ENCODE measurements at places on chromosomes 6 and 20.
A peak's percentile ranks its signal among the peaks of the same experiment; 100 is the strongest.

GRCh38 chr6:155341130-155341828, 27.0 kb upstream of the TFB1M start:
- DNase-seq = no peak

DNA sequence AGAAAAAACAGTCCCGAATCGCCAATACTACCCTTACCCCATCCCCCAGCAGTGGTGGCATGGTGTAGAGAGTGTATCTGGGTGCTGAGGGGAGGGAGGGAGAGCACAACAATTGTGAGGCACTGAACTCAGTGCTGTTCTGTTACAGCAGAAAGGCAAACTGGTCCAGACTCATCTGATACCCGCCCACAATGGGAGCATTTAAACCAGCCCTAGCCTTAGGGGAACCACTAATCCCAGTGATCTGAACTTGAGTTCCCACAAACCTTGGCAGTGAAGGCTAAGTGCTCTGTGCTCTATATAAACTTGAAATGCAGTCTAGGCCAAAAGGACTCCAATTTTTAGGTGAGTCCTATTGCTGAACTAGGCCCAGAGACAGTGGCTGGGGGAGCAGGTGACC, 666.4 kb upstream of the PTCHD4 start:
- no peak for DNase-seq

GRCh38 chr6:41578217-41579087, 32.3 kb downstream of the FOXP4 start:
- DNase-seq = no peak

GRCh38 chr6:168044521-168045130, 34.4 kb downstream of the FRMD1 start:
- DNase-seq = no peak

GRCh38 chr6:34514593-34515472, 41.3 kb downstream of the SPDEF start:
- no peak for DNase-seq

DNA sequence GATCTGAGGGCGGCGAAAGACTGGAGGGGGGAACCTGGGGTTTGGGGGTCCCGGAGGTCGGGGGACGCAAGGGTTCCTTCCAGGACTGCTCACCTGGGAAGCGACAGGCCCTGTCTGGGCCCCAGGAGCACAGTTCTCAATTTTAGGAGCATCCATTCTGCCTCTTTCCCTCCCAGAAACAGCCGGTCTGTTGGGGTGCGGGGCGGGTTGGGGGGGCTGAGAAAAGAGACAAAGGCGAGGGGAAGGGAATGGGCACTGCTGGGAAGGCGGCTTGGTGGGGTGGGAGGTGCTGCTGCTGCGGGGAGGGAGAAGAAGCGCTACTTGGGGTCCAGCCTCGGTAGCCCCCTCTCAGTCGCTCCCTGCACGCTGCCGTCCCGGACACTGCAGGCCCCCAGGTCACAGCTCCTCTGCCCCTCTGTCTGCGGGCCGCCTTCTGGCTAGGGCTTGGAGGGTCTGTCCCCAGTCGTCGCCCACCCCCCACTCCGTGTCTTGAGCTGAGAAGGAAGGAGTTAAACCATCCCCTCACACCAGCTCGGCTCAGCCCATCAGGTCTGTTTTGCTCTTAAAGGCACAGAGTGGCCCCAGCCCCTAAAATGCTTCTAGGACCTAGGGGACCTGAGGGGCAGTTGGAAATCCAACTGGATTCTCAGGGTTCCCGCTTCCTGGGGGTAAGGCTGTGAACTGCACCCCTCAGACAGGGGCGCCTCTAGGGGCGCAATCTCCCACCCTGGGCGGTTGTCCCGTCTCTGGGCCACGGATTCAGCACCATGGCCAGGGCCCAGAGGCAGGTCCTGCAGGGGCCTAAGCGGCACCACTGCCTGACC, 690 bp downstream of the GDAP1L1 start:
- no peak for DNase-seq

- no peak for DNase-seq
These were observed 74.1 kb downstream of the PRDM1 start for GRCh38 chr6:106160189-106160588.

DNA sequence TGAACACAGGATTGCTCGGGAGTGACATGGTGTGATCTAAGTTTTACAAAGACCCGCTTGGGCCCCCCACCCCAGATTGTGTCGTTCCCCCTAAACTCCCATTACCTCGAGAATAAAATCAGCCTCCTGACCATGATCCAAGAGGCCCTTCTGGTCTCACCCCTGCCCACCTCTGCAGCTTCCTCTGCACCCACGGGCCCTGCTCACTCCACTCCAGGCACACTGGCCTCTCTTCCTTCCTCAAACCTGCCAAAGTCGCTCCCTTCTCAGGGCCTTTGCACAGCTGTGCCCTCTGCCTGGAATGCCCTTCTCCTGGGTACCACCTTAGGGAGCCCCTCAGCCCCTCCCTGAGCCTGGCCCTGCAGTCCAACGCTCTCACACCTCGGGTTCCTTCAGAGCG, 17.9 kb downstream of the TGM2 start:
- no peak for DNase-seq

DNA sequence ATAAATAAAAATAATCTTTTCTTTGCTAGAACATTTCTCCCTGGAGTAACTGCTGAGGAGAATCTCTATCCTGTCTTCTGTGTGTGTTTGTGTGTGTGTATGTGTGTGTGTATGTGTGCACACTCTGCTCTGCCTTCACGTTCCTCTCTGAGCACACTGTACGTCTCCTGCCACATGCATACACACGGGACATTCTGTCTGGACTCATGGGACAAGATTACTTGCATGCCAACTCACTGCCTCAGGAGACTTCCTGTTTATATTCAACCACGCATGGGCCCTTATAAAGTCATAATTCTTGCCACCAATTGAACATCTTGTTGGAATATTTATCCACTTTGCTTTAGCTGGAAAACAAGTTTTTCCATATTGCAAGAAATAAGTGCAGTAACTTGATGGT, 930.6 kb downstream of the KIF16B start:
- DNase-seq = no peak

GRCh38 chr6:26223650-26224546, 136.7 kb downstream of the HFE start:
- DNase-seq = no peak

DNA sequence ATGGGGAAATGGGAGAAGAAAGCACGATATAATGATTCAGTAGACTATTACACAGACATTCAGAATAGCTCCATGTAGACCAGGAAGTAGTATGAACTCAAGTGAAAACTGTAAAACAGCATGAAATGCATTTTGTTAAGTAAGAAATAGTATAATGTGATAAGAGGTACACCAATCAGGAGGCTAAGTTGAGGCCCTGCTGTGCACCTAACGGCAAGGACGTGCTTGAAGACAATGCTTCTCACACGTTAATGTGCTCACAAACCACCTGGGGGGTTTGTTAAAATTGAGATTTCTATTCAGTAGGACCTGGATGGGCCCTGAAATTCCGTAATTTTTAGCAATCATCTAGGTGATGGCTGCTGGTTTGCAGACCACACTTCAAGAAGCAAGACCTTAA, 178.9 kb upstream of the SULF2 start:
- DNase-seq = no peak

- DNase-seq = no peak
These were observed 55.0 kb upstream of the FOXC1 start for GRCh38 chr6:1554476-1555310.

- no peak for DNase-seq
These were observed 598 bp upstream of the SOX4 start for GRCh38 chr6:21592953-21593352.

- no peak for DNase-seq
These were observed 431.2 kb upstream of the PTCHD4 start for GRCh38 chr6:48542191-48542590.

DNA sequence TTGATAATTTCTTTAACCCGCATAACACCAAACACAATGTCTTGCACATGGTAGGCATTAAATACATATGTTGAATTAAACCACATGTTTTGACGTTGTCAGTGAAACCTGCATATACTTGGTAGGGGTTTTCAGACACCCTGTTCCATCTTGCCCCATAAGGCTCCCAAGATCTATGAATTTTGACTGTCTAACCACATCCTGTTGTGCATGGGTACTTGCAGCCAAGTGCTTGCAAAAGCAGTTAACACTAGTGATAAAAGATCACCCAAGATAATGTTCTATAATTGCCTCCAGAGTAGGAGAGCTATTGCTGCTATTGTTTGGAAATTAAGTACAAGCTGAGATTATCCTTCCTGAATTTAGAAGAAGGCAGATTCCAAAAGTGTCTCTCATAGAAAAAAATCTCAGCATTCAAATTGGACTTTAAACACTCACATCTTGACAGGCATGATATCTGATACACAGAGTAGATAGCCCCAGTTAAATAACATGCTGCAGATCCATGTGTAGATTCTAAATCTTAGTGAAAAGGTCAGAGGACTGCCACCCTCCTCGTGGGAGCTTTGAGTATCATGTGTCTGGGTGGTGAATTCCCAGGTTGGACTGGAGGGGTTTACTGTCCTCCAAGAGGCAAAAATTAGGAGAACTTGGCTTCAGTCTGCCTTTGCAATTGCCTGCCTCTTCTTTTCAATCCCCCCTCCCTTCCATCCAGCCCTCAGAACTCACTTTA, 25.8 kb upstream of the CCN6 start:
- DNase-seq = no peak

GRCh38 chr6:151056230-151056907, 183.4 kb upstream of the AKAP12 start:
- DNase-seq = no peak

GRCh38 chr20:32958574-32958973, 45.7 kb downstream of the SUN5 start:
- DNase-seq = no peak

DNA sequence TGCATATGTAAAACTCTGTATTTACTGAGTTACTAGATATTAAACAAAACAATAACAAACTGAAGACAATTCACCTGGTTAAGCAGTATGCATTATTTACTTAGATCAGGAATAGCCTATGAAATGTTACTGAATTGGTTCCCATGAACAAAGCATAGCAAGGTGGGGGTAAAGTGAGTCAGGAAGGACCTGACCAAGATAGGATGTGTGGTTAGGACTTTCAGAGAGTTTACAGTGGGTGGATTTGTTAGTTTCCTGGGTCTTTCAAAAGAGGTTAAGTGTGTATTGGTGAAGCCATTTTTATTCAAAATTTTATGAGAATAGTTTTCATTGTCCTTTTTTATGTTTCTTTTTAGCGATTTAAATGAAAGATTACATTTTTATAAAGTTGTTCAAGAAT, 32.9 kb downstream of the TBPL1 start:
- DNase-seq = no peak

DNA sequence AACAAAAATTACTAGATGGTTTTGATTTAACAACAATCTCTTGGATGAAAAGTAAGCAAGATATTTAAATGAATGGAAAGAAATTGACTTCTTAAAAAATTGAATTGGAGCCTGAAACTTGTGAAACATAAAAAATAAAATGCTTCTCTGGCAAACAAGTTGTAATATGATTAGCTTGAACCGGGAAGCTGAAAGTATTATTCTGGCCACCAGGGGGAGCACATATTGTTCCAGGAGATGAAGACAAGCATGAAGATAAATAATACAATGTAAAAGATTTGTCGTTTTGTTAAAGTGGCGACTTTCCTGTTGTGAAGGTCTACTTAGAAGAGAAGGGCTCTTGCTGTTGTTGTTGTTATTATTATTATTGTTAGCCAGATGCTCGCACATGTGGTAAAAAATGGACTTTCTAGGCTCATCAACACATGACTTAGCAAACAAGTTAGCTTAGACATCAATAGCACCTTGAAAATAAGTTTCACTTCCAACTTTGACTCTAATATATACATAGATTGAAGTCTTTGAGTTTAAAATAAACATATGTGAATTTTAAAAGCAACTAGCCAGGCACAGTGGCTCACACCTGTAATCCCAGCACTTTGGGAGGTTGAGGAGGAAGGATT, 14.2 kb downstream of the PAX1 start:
- DNase-seq = peak; percentile 62

GRCh38 chr6:136073216-136073615, 176.9 kb downstream of the MTFR2 start:
- DNase-seq = no peak

DNA sequence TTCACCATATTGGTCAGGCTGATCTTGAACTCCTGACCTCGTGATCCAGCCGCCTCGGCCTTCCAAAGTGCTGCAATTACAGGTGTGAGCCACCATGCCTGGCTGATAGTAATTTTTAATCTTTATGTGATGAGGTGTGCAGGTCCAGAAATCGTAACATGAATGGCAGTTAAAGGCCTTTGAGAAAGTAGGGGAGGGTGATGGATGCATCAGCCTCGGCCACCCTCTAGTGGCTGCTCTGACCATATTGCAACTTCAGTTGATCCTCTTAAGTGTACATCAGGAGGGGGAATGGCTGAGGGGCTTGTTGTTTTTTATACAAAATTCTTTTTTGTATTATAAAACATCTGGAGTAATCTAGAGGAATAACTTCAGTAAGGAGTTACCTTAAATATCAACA, 193.0 kb downstream of the ZFAND3 start:
- peak; percentile 31 for DNase-seq

DNA sequence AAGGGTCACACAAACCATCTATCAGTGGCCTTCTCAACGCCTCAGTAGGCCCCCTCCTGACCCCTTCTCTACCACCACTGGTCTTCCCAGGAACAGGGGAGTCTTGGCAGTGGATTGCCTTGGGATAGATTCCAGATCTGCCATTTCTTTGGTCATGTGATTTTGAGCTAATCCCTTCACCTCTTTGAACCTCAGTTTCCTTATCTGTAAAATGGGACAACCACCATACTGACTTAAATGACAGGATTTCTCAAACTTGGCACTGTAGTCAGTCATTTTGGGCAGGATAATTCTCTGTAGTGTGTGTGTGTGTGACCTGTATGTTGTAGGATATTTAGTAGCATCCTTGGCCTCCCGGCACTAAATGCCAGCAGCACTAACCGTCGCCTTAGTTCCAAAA, 89.1 kb downstream of the CDH22 start:
- no peak for DNase-seq

DNA sequence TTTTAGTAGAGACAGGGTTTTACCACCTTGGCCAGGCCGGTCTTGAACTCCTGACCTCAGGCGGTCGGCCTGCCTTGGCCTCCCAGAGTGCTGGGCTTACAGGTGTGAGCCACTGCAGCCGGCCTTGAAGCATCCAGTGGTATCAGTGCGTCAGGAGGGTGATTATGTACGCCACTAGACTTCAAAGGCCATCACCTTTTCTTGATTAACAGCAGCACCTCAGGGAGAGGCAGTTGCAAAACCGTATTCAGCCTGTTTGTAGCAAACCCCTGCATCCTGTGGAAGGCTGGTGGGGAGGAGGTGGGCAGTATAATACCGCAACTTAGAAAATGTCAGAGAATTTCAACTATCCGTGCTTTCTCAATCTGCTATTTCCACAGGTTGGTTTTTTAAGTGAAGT, 27.3 kb upstream of the SHLD1 start:
- no peak for DNase-seq

DNA sequence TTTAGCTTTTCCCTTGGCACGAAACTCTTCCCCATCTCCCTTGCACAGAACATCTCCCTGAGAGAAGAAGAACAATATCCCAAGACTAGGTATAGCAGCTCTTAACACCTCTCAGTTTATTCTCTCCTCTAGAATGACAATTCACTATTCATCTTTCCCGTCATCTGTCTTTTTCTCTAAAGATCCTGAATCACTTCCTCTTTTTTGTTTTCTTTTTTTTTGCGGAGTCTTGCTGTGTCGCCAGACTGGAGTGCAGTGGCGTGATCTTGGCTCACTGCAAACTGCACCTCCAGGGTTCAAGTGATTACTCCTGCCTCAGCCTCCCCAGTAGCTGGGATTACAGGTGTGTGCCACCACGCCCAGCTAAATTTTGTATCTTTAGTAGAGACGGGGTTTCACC, 574.4 kb upstream of the MAP3K7 start:
- no peak for DNase-seq
